ENCODE measurements at places on chromosomes 7 and 10.

GRCh38 chr7:34825221-34825620 is 167.2 kb downstream of the NPSR1 start:
- peak; percentile 49 for DNase-seq

DNA sequence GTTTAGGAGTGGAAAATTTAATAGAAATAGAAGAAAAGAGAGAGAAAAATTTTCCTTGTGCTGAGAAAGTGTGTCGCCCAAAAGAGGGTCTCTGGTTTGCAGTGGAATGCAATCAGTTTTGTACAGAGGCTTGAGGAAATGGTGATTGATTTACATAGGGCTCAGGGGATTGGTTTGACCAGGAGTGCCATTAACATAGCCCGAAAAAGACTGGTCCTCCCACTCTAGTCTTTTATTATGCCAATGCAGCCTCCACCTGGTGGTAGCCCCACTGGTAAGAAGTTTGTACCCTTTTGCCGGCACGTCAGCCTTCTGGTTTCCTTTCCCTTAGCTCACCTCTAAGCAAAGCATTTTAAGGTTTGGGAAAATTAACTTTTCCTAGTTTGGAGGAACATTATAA is 885.3 kb downstream of the XPNPEP1 start:
- DNase-seq = peak; percentile 3

GRCh38 chr10:102229810-102230263 is 3.7 kb downstream of the ELOVL3 start:
- DNase-seq = peak; percentile 84

- peak; percentile 94 for DNase-seq
Measured at GRCh38 chr7:155466814-155467733, 9.1 kb downstream of the EN2 start.

- DNase-seq = peak; percentile 49
Measured at GRCh38 chr7:70807650-70808049, 324.3 kb upstream of the GALNT17 start.

DNA sequence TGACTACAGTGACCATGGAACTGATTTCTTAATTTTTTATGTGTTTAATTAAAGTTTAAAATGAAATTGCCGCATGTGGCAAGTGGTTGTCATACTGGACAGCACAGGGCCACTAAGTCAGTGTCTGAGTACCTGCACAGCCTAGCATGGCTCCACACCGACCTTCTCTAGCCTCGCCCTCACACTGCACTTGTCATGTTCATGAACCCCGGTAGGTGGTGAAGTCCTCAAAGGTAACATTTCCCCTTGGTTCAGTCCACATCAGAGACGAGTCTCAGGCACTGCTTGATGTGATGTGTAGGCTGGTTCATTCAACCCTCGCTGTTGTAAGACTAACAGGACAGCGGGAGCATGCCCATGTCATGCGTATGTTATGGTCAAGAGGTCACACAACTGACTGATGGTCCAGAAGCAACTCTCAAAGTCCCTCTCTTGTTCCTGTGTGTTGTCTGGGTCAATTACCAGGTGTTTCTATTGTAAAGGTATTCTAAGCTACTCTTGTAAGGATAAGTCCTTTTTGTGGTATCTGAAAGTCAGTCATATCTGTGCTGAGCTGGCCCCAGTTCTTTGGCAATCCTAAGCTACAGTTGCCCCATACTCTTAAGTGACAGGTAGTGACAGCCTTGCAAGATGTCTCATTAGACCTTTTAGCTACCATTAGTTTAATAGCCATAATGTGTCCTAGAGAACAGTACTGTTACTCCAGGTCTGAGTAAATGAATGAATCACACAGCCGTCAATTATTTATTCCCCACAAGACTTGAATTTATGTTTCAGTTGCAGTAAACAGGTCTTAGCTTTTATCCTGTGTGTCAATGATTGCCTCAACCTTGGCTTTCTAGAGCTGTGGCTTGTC is 32.9 kb upstream of the ZC3HAV1L start:
- no peak for DNase-seq

DNA sequence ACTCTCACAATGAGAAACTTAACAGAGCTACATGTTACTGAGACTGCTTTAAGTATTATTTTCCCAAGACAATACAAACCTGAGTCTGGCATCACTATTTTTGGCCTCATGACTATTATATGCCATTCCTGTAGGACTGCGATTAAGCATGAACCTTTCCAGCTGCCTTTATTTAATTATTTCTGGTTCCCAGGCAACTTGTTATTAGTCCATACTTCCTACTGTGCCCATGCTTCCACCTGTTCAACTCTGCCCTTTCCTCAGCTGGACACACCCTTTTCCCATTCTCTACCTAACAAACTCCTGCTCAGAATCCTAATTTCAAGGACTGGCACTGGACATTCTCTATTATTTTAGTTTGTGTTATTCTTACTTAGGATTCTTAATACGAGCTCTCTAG is 8.1 kb upstream of the CROT start:
- DNase-seq = no peak

DNA sequence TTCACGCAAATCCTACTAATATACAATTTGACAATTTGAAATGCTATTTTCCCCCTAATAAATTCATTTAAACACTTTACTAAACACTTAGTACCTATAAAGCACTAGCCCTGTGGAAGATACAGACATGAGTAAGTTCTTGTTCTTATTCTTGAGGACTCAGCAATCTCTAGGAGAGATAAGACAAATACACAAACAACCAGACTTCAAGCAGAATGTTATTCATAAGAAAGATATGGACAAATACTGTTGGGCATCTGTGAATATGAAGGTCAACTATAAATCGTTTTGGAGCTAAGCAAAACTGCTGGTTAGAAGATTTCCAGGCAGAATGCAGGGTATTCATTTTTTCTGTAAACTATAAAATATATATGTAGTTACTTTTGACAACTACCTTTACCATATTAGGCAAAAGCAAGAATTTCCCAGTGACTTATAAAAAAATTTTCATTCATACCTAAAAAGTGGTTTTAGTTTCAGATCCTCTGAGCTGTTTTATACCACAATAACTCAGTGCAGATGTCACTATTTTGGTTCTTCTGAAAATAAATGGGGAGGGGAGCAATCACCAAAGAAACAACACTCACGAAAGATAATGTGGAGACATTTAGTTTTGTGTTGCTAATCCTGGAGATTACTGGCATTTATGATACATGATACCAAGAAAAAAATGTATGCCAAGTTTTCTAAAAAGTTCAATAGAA is 3.8 kb downstream of the VPS41 start:
- DNase-seq = no peak

- DNase-seq = peak; percentile 40
Measured at GRCh38 chr10:123746942-123747341, 80.8 kb downstream of the GPR26 start.

DNA sequence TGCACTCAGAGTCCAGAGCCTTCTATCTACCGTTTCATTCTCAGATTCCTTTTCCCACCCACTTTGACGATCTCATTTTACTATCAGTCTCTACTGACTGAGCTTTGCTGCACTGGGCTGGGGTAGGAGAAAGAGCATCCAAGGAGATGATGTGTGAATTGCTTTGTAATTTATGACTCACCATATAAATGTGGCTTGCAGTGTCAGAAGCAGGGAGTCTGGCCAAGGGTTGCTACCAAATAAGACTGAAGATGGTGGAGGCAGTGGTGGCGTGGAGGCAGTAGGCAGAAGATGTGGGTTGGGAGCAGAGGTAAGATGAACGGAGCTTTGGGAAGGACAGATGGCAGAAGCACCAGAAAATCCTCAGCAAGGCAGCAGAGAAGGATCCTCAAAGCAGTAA is 73.3 kb upstream of the AGK start:
- no peak for DNase-seq

DNA sequence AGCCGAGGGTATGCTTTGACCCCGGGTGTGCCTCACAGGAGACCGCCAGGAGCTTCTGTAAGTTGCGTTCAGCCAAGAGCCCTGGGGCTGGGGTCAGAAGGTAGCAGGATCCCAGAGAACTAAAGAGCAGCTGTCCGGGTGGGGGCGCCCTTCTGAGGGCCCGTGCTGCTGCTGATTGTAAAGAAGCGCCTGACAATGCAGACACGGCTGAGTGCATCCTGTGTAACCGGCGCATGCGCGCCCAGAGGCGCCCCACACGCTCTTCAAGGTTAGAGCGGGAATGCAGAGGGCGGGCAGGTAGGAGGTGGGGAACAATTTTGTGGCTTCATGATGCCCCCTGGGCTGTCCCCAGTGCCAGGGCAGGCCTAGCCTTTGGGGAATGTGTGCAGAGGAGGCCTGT is 210.2 kb upstream of the CTBP2 start:
- DNase-seq = peak; percentile 96

DNA sequence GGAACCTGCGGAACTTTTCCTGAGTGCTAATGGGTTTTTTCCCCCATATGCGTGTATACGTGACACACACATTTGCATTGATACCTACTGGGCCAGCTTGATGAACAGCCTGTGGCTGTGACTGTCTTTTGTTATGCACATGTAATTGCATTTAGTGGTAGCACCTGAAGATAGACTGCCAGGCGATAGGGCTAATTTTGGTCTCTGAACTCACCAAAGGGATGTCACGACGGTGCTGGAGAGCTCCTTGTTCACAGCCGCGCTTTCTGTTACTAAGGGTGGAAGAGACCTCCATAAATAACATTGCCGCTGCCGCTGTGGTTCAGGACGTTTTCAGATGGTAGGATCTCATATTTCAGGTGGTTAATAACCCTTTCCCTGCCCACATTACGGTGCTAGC is 133.2 kb downstream of the CAMK1D start:
- DNase-seq = peak; percentile 82

- DNase-seq = no peak
Measured at GRCh38 chr7:92645114-92646061, 55.2 kb upstream of the FAM133B start.

DNA sequence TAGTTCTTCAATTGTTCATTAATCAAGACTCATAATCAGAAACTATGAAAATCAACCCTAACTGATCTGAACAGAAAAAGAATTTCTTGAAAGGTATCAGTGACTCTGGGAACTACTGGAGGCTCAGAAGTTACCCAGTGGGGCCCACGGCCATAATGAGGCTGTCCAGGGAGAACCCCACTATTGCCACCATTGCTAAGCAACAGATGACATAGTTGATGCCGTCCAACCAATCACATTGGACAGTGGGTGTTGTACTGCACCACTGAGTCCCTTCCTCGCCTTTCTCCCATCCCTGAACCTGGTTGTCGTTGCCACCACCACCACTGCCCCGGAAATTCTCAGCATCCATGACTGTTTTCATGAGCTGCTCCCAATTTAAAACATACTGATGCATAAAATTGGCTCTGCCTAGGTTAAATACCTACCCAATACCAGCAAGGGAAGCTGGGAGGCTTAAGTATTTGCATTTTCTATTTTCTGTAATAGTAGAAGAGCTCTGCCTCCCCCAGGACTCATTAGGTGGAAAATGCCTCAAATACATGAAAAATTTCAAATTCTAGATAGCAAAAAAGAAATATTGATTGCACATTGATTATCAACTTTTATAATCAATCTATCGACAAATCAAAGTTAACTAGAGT is 26.7 kb upstream of the USP6NL start:
- no peak for DNase-seq

DNA sequence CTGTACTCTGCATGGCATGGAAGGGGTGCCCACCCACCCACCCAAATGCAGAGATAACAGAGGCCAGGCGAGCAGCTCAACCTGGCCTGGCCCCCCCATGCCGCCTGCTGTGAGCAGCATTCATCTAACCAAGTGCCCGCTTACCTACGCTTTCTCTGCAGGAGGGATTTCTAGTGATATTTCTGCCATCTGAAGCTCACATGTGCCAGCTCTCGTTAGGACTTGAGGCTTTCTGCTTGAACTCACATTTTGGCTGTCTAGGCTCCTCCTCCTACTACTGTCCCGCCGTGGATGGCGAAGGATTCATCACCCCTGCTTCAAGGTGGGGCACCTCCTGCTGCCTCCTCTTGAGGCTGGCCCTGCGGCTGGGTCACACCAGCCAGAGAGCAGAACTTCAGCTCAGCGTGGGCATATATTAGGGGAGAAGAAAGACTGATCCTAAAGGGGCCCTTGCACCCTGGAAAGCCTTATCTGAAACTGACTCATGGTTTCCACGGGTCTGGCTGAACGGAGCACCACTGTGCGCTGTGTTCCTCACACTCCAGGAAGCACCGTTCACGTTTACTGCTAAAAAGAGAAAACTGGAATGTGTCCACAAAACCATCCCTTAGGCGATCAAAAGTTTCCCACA is 45.5 kb downstream of the CTBP2 start:
- DNase-seq = no peak

DNA sequence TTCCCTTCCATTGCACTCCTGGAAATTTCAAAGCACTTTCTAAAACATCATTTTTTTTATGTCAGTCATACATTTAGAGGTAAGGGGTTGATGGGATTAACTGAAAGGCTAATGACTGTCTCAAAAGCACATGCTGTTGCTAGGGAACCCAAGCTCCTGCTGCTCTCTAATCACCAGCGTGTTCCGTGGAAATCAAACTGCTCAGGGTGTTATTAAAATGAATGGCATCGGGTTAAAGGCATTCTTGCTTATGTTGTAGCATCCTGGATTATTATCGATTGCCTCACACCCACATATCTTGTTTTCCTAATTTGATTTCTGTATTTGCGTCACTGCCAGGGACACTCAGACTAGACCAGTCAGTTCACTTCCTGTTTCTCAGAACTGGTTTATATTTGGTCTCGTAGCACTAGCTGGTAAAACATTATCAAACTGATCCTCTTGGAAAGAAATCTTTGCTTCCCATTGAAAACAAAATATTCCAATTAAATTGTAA is 216.5 kb upstream of the MKLN1 start:
- peak; percentile 70 for DNase-seq

- no peak for DNase-seq
Measured at GRCh38 chr7:25597946-25598345, 369.7 kb upstream of the NPVF start.

- no peak for DNase-seq
Measured at GRCh38 chr10:43856299-43856698, 207.6 kb upstream of the ZNF32 start.

GRCh38 chr7:26948617-26949118 is 84.3 kb upstream of the SKAP2 start:
- peak; percentile 90 for DNase-seq

GRCh38 chr10:44776181-44776580 is 135.0 kb upstream of the TMEM72 start:
- no peak for DNase-seq

- DNase-seq = no peak
Measured at GRCh38 chr10:12564173-12564572, 214.8 kb downstream of the CAMK1D start.

DNA sequence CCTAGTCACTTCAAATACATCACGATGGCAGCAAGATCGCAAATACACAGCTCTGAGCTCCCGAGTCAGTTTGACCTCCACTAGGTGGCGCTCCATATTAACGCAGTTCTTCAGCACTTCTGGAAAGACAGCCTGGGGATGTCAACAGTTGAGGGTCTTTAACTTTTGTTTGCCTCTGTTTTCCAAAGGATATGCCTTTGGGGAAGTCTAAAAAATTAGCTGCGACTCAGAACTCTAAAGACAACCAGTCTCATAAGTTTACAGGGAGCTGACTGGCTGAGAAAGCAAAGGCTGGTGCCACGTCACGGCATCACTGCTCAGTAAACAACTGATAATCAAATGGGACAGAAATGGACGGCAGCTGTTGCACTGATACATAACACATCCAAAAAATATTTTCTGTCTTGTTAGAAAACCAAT is 458.8 kb downstream of the SORCS1 start:
- DNase-seq = peak; percentile 80

GRCh38 chr10:64690194-64690593 is 1169.0 kb downstream of the REEP3 start:
- DNase-seq = peak; percentile 4

GRCh38 chr7:131637859-131638258 is 81.4 kb upstream of the PODXL start:
- DNase-seq = peak; percentile 90

GRCh38 chr7:138243836-138244235 is 167.6 kb downstream of the AKR1D1 start:
- DNase-seq = no peak

- no peak for DNase-seq
Measured at GRCh38 chr10:35352512-35352911, 16.2 kb downstream of the CCNY start.

Data from mesendoderm (in vitro differentiated cells).